ENCODE measurements at places on chromosomes 1 and 21. TPM values are rescaled to one million over a fixed set of nuclear protein-coding genes. Genes with fewer than 3 reads are reported as not detected.

The ADAMTS4 gene
- not detected for total RNA-seq

The FCRL6 gene
- total RNA-seq = not detected

The IL20 gene
- total RNA-seq = not detected

The NMNAT1 gene
- total RNA-seq = 10.4 TPM

Data from MCF 10A (cell line).